Retina (tissue), 1 donor: ENCODE measurements at places on chromosomes 16 and 17.

GRCh38 chr17:41695954-41696757 is 7.5 kb downstream of the EIF1 start:
- peak; percentile 63 for DNase-seq

- DNase-seq, result peak; percentile 83
Observed at GRCh38 chr17:77140878-77141767, at the start of gene SEC14L1. Gene SEC14L1 (plus strand): TSS chr17:77140969. CDS start chr17:77143597, 2,628 bp downstream.

- no peak for DNase-seq
Observed at GRCh38 chr17:38728290-38728831, 1.8 kb upstream of the CISD3 start.

GRCh38 chr16:67311607-67312488 is 14.7 kb downstream of the KCTD19 start:
- DNase-seq, result no peak

DNA sequence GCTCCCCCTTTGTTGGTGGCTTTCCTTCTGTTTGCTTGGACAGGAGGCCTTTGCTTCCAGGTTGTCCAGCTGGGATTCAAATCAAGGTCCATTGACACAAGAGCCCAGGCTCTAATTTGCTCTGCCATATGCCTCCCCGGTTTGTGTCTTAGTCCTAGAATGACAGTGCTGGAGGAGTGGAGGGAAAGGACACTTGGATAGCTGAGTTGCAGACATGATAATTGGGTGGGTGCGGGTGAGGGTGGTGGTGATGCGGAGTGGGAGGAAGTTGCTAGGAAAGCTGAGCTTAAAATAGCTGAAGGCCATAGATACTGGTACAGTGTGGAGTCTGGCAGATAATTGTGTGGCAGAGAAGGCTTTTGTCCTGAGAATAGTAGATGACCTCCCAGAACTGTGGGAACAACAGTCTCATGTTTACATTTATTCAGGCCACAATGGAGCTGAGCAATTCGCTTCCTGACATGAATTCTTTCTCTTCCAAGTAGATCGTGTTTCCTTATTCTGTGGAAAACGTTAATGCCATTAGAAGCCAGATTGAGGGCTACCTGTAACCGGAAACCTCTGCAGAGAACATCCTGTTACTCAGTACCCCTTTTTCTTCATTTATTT is 23.8 kb downstream of the SEC14L1 start:
- DNase-seq, result peak; percentile 76

GRCh38 chr16:3804426-3805016 is 76.0 kb downstream of the CREBBP start:
- no peak for DNase-seq

DNA sequence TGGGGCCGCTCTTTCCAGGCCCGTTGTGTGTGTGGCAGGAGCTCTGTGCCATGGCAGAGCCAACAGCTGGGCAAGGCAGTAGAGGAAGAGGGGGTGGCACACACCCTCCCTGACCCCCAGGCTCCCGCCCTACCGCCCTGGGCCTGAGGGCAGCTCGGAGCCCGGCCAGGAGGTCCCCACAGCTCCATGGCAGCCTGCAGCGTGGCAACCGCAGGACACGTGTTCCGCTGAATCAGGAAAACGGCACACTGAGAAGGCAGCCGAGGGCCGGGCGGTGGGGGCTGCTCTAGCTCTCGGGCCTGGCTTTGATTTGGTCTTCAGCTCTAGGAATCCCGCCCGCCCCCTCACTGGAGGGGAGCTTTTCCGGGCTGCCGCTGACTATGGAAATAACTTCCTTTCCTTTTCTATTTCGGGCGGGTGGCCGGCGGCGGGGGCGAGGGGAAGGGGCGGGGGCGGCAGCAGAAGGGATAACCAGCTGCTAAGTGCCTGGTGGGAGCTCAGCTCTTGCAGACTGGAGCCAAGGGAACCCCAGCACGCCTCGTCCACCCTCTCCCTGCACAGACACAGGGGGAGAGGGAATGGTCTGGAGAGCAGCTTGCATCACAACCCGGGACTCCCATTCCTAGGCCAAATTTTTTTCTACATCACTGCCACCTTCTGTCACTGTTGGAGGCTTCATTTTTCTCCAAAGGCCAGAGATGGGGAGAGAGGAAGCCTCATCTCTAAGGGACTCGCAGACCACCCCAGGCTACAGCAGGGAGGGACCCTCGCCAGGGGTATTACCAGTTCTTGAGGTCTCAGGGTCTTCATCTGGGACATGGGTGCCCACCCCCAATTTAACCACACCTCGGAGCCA is 24.8 kb upstream of the MRPS23 start:
- peak; percentile 84 for DNase-seq

DNA sequence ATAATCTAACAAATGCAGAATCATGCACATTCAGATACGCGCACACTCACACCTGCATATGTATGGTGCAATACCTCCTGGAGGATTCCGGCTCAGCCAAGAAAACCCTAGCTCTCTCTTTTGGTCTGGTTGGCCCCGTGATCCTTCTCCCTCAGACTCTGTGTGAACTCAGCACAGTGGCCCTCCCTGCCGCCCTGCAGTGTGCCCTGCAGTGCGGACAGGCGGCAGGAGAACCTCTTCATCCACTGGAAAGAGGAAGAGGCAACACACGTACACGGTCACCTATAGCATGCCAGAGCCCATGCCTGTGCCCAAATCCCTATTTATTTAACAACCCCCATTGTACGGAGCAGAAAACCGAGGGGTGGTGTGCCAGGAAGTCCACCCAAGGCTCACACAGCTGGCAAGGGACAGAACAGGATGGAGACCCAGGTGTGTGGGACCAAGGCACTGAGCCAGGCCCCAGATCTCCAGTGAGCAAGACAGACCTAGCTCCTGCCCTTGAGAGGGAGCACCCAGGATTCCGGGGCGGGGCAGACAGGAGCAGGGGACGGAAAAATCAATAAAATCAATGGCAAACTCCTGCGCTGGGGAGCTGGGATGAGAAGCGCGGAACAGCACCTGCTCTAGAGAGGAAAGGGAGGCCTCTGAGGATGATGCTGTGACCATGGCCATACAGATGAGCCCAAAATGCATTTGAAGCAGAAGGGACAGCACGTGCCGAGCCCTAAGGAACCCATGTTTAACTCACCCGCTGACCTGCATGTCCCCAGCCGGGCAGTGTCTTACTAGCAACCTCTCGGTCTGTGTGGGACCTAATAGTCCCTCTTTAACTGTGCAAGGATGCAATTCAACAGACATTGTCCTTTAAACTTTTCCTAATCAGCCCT is 54.7 kb upstream of the CIBAR2 start:
- DNase-seq, result no peak

- DNase-seq, result no peak
Observed at GRCh38 chr16:10877472-10877946, 507 bp downstream of the CIITA start.

DNA sequence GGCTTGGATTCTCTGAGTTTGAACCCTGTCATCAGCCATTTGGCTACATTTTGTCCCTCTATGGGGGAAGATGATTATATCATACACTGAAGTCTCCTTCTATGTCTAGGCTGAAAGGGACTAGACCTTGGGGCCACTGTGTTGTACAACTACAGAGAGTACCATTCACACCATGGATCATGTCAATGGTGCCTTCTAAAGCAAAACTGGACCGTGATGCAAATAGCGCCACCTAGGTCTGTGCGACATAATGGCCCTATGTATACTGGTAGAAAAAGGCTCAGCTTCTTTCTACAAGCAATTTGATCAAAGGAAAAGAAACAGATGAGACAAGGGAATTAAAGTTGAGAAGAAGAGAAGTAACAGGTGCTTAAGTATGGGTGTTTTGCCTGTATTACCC is 100.7 kb downstream of the LYRM1 start:
- DNase-seq, result no peak

- DNase-seq, result peak; percentile 84
Observed at GRCh38 chr17:77637818-77638575, 320.5 kb upstream of the TNRC6C start.

GRCh38 chr16:21277927-21278706 is at the start of gene CRYM:
Gene CRYM (minus strand): TSS chr16:21278290. CDS start chr16:21278251, 39 bp downstream.
- DNase-seq, result peak; percentile 77

GRCh38 chr17:8789743-8790142 is 9.4 kb downstream of the MFSD6L start:
- no peak for DNase-seq

- DNase-seq, result no peak
Observed at GRCh38 chr17:29022074-29022473, 16.2 kb upstream of the SEZ6 start.

- DNase-seq, result no peak
Observed at GRCh38 chr16:87199901-87200300, 117.3 kb downstream of the C16orf95 start.

- DNase-seq, result no peak
Observed at GRCh38 chr17:16282522-16282921, 65.5 kb downstream of the PIGL start.

DNA sequence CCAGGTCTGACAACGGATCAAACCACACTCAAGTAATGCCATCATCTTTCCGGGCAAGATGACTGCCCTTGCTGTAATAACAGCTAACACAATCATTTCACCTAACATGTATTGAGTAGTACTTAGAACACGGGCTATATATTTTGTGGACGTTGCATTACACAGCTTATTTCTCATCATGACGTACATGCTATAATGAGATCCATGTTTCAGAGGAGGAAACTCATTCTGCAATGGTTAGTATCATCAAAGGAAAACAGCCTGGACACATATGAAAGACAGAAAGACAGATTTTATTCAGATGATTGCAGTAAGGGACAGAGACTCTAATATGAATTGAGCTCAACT is 446.7 kb downstream of the HS3ST3B1 start:
- DNase-seq, result no peak

DNA sequence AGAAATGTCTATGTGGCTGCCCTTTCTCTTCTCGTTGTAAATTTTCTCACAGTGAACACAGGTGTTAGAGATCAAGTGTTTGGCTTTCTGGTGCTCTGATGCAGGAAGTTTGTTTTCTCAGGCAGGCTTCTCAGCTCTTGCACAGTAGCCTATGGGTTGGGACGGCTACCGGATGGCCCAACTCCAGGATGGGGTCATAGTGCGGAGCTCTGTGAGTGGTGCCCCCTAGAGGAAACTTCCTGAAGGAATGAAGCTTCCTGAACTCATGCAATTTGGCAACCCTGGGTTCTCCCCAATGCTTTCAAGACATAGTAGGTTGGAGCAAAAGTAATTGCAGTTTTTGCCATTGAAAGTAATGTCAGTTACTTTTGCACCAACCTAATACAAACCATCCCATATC is 407.5 kb upstream of the HSBP1 start:
- no peak for DNase-seq

DNA sequence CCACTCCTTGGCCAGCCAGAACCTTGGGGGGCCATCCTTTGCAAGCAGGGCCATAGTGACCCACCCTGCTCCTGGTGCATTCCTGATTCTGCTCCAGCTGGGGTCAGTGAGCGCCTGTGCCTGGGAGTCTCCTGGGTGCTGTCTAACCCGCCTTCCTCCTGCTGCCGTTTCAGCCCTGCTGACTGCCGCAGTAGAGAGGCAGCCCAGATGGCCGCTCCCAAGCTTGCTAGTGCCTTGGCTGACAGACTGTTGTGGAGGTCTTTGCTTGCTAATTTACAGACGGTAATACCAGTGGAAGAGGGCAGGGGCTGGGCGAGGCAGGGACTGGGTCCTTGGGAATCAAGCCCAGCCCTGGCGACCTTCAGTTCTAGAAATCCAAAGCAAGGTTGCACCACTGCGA is 99.6 kb downstream of the SOCS1 start:
- DNase-seq, result peak; percentile 43

DNA sequence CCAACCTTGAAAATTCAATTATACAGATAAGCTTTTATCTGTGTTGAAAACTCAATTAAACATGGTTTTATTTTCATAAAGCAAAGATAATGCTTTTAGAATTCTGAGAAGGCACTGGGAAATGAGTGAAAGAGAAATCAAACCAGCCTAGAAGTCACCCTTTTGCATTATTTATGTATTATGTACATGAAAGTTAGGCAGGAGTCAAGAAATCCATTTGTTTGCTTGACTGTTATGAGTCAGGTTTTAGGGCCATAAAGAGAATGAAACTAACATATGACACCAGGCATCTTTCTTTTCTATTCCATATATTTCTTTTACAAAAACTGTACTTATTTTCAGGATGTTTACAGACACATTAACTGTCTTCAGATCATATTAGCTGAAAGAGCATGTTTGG is 23.3 kb upstream of the CDH8 start:
- no peak for DNase-seq

- no peak for DNase-seq
Observed at GRCh38 chr16:1197237-1197866, 27.7 kb downstream of the TPSG1 start.

GRCh38 chr16:86886651-86887050 is 308.3 kb downstream of the FOXL1 start:
- no peak for DNase-seq

- peak; percentile 52 for DNase-seq
Observed at GRCh38 chr17:76714822-76715495, 4.2 kb upstream of the MXRA7 start.

DNA sequence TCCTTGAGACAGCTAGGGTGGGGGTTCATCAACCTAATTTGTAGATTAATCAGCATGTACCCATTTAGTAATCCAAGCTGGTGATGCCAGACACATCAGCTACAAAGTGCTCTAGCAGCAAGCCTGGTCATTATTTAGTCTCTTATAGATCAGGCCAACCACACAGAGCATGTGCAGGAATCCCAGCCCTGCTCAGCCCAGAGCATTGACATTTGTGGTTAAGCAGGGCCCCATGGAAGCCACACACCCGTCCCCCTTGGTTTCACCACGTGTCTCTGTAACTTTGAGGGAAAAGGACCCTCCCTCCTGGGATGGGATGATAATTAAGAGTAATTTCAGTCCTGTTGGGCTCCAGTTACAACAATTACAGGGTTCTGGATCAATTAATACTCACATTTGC is 268.8 kb upstream of the RPL38 start:
- DNase-seq, result no peak
